Dermis blood vessel endothelial cell (primary cell): ENCODE measurements at places on chromosomes 2 and 18. TPM values are rescaled to one million over a fixed set of nuclear protein-coding genes. Genes with fewer than 3 reads are reported as not detected.

DNA sequence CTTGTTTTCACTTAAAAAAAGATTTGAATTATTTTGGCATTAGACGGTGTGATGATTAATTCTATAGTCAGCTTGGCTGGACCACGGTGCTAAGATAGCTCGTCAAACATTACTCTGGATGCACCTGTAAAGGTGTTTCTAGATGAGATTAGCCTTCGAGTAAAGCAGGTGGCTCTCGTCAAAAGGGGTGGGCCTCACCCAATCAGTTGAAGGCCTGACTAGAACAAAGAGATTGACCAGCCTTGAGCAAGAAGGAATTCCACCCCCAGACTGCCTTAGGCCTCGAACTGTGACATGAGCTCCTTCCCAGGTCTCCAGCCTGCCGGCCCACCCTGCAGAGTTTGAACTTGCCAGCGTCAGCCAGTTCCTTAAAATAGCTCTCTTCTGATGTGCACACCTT, 73.4 kb downstream of the TWIST2 start:
- no peak for DNase-seq

DNA sequence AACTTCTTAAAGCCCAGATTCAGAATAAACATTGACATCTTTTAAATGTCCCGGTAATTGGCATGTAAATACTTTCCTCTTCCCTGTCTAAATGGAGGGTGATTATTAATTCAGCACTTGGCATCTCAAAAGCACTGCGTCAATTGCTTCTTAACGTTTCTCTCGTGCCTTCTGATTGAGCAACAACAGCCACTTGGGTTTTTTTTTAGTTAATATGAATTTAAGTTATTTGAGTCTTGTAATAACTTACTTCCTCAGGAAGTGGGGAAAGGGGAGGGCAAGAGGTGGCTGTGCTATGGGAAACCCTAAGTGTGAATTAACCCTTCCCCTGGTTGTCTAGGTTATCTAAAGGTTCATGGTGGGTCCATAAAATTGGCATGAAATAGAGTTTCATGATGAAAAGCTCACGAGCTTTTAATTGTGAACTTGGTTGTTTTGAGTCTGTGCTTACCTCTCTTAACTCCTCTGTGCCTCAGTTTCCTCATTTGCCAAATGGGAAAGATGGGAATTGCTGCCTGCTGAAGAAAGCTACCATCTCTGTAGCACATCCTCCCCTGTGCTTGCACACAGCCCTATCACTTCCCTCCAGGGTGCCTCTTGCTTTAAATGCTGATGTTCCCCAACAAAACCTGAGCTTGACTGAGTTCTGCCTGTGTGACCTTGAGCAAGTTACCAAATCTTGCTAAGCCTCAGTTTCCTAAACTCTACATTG, 126.3 kb upstream of the BCL2L11 start:
- DNase-seq = peak; percentile 3

The TDRD15 gene
- not detected in 2 replicates for total RNA-seq

DNA sequence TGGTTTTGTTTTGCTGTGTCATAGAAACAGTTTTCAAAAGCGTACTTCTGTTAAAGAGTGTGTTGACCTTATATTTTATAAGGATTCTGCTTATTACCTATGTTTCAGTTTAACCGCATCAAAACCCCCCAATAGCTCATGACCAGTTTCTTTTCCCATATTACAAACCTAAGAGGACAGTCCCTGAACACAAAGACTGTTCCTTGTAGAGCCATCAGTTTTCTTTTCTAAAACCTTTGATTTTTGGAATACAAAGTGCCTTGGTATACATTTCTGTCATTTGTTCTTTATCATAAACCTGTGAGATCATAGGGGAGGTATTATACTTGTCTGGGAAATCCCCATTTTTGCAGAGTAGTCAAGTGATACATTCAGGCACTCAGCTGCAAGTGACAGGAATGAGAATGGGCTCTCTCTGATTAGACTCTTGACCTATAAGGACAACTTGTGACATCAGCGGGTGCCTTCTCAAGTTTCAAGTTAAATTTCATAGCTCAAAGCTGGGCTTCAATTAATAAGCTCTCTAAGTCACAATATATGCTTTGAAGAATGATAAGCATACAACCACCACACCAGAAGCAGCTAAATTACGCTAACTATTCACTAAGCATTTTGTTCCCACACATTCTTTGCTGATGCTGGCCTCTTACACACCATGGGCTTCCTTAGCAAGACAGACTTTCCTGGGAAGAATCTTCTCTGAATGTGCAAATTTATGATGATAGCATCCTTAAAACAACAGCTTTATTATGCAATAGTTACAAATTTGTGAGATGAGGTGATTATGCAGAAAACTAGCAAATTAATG, 97.5 kb upstream of the CD302 start:
- DNase-seq = no peak

- no peak for DNase-seq
Measured at GRCh38 chr2:111053825-111054515, 66.7 kb upstream of the BCL2L11 start.

DNA sequence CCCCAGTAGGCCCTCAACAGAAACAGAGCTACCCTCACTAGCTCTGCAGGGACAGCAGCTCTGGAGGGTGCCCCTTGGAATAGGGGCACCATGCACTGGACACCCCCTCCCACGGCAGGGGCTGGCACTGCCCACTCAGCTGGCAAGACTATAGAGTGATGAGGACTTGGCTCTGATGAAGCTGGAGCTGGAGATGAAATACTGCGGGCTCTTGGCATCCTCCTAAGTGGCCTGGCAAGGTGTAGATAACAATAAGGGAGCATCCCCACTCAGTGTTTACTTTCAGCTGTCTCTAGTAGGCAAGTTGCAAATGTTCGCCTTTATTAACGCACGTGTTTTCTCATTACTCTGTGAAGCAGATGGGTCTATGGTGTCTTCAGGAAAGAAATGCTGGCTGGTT, 92.7 kb downstream of the PDCL3 start:
- no peak for DNase-seq

The DTNA gene
- total RNA-seq = 2.6 and 2.9 TPM in 2 replicates

DNA sequence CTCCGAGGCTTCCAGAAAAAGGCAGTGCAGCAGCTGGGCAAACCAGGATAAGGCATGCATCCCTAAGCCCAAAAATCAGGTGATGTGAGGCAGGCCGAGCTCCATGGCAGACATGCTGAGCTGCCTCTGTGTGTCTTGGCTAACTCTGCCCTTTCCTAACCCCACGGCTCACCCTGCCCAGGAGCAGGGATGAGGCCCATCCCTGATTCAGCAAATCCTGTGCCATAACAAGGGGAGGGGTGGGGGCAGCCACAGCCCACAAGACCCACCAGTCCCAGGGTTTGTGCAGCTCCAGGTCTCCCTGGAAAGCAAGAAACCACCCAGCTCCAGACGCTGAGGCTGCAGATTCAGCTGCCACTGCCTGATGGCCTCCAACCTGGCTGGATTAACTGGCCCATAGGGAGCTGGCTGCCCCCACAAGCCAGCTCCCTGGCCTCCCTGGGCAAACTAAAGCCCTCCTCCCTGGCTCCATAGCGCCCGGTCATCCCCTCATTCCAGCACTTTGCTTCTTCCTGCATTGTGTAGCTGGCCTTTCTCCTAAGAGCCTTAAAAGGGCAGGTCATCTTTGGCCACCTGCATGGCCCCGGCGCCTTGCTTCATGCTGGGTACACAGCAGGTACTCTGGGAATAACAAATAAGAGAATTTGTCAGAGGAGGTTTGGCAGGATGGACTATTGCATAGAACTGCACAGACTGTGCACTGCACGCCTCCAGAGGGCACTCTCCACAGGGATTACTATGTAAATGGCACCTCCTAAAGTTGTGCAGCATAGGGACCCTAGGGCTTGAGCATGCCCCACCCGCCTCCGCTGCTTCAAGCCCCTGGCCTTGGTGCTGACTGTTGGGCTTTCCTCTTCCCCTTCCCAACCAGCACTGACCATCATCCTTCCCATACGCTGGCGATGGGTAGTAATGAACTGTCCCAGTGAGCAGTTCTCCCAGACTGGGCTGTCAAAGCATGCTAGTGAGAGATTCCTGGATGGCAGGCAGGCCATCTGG, 10.7 kb downstream of the STEAP3 start:
- DNase-seq = peak; percentile 55

- DNase-seq = no peak
Measured at GRCh38 chr2:221380062-221380461, 192.0 kb downstream of the EPHA4 start.

GRCh38 chr2:3201281-3201680, 176.3 kb downstream of the EIPR1 start:
- DNase-seq = no peak

GRCh38 chr2:221405521-221405920, 166.6 kb downstream of the EPHA4 start:
- no peak for DNase-seq

The REG3G gene
- total RNA-seq = not detected in 2 replicates

- DNase-seq = no peak
Measured at GRCh38 chr2:120857931-120858330, 122.3 kb downstream of the GLI2 start.

The ORC4 gene
- total RNA-seq = 62.0 and 77.6 TPM in 2 replicates

GRCh38 chr2:54332386-54332785, 76.4 kb upstream of the TSPYL6 start:
- DNase-seq = peak; percentile 30

DNA sequence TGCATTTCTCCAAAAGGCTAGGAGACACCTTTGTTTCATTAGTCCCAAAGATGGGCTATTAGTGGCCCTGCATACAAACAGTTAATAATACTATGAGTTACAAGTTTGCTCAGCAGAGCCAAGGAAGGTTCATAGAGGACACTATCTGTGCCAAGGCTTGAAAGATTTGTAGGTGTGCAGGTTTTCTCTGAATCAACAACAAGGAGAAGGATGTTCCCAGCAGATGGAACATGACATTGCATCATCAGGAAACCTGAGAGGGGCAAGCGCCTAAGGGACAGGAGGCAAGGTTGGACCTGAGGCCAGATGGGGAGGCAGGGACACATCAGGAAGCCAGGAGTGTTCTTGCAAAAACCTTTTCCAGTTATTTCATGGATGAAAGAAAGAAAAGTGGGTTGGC, 35.4 kb upstream of the STK17B start:
- no peak for DNase-seq

DNA sequence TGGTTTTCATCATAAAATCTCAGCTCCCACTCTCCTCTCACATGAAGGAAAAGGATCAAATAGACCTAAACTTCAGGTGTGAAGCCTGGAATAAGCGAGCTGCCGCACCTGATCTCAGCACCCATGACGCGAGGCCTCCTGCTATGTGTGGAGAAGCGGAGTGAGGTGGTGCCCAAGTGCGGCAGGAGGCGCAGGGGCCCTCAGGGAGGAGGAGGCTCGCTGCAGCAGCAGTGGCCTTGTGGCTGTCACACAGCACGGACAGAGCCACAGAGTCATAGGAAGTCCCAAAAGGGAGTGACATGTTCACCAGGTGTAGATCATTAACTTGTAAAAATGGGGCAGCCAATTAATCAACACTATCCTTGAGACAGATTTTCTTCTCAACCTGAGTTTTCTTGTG, 9.1 kb downstream of the SCLY start:
- no peak for DNase-seq

The KIF5C gene
- total RNA-seq = 0.14 and 0.34 TPM in 2 replicates

GRCh38 chr2:48345176-48345575, 184.8 kb upstream of the STON1 start:
- DNase-seq = no peak

DNA sequence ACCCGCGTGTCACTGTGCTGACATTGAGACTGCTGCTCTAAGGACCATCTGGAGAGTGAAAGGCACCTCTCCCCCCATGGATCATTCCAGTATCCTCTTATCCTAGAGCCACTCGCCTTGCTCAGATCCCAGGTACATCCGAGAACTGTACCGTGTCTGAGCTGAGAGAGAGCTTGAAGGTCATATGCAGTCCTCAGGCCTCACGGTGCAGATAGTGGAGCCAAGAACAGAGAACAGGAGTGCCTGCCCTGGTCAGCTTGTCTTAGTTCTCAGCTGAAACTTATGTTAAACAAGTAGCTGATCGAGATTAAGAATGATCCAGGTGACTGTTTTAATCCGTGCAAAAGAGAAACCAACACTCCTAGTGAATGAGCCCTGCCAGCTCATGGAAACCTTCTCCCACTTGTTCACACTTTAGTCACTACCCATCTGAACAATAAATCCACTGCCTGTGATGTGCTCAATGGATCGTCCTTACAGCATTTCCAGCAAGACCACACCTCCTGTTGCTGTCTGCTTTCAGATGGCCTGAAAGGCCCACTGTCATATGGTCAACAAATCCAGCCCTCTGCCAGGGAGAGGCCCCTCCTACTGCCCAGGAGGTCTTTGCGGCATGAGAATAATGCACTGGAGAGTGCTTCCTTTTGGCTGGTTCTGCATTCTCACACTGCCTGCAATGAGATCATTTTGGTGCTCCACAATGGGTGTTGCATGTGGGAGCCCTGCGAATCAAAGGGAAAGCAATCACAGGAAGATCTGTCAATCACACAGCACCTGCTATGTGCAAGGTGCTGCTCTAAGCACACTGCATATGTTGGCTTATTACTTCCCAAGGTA, 43.7 kb upstream of the APCDD1 start:
- DNase-seq = no peak

DNA sequence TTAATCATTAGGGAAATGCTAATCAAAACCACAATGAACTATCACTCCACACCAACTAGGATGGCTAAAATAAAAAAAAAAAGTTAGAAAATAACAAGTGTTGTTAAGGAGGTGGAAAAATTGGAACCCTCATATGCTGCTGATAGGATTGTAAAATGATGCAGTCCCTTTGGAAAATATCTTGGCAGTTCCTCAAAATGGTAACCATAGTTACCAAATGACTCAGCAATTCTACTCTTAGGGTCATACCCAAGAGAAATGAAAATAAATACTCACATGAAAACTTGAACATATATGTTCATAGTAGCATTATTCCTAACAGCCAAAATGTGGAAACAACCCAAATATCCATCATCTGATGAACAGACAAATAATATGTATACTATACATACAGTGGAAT, 15.7 kb upstream of the ACVR2A start:
- DNase-seq = peak; percentile 82

DNA sequence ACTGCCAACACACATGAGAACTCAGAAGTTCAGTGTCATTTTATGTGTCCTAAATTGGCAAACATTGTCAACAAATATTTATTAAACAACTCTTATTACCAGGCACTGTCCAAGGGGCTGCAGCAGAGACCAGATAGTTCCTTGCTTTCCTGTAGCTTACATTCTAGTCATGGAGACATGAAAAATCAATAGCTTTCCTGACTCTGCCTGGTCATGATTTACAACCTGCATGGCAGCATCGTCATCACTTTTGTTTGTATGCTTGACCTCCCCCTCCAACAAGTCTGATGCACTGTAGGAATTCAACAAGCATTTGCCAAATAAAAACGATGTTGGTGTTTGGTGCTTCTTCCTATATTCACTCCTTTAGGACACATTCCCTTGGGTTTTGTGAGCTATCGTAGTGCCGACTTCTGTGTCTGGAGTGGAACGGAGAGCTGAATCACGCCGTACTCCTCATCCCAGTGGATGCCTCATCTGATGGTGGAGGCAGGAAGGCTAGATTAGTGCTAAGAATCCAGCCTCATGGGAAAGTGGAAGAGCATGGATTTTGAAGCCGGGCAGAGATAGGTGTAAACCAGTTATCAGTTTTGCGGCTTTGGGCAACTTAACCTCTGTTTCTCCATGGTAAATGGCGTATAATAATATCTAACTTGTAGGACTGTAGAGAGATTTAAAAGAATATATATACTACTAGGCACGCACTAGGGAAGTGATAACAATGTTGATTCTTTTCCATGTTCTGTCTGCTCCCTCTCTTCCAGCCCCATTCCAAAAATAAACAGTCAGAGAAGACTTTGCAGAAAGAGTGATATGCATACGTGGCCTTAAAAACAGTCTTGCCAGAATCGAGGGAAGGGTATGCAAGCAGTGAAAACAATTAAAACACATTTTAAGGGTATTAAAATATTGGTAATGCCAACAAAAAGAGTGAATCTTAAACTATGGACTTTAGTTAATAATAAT, 120.5 kb upstream of the ZFP36L2 start:
- DNase-seq = no peak

The KRCC1 gene
- 17.5 and 19.9 TPM in 2 replicates for total RNA-seq
